Fibroblast of skin of abdomen (primary cell): ENCODE measurements at places on chromosomes 11 and 22.

GRCh38 chr11:9858218-9858617 lies 194.3 kb downstream of the SWAP70 start:
- DNase-seq = peak; percentile 6

DNA sequence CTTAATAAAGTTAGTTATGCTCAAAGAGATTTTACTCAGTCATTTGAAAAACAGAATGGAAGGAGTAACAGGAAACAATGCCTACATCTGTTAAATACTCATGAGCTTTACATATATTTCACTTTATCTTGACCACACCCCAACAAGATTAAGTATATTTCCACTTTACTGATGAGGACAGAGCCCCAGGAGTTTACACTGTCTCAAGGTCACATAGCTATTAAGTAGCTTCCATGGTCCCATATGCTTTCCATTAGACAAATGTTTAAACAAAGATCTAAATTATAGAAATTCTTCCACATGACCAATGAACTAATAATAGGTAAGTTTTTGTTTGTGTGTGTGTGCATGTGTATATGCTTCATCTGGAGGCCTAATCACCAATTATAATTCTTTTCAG lies 30.2 kb downstream of the MRTFA start:
- no peak for DNase-seq

- no peak for DNase-seq
Observed at GRCh38 chr22:22789233-22789921, 98.2 kb upstream of the IGLL5 start.

GRCh38 chr11:67270256-67271204 lies 4.3 kb downstream of the GRK2 start:
- DNase-seq = peak; percentile 16
